ENCODE measurements at places on chromosomes 3 and 15. TPM values are rescaled to one million over a fixed set of nuclear protein-coding genes. Genes with fewer than 3 reads are reported as not detected.

The MDFIC2 gene
- not detected for total RNA-seq

The RBP2 gene
- total RNA-seq = not detected

The CPLX3 gene
- total RNA-seq = 0.16 TPM

The FETUB gene
- total RNA-seq = not detected

The LMOD3 gene
- not detected for total RNA-seq

The CHRNA5 gene
- 7.7 TPM for total RNA-seq

The PLXND1 gene
- total RNA-seq = 1.3 TPM

The CAV3 gene
- not detected for total RNA-seq

The SLC49A4 gene
- total RNA-seq = 2.0 TPM

The ANKUB1 gene
- total RNA-seq = not detected

The POC1A gene
- 20.4 TPM for total RNA-seq

The CCDC66 gene
- 34.1 TPM for total RNA-seq

The CERS3 gene
- 0.09 TPM for total RNA-seq

The TRPM1 gene
- not detected for total RNA-seq

The BHLHE40 gene
- total RNA-seq = 421 TPM
